ENCODE measurements at places on chromosomes 5 and 9.

DNA sequence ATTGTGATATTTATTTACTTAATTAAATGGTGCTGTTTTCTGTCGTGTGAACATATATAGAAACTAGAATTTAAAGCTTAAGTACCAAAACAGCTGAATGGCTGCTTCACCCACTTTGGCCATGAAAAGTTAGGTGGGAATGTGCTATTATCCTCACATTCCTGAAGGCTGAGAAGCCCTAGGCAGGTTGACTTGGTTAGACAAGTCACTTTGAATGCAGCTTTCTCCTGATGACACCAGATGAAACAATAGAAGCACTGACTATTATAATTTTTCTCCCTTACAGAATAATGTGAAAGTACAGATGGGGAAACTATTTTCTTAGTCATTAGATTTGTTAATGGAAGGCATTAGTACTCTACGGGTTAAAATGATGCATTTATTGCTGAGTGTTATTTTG is 65.1 kb upstream of the C5orf46 start:
- DNase-seq: no peak

GRCh38 chr5:158731014-158731413 is 368.7 kb downstream of the EBF1 start:
- no peak for DNase-seq

DNA sequence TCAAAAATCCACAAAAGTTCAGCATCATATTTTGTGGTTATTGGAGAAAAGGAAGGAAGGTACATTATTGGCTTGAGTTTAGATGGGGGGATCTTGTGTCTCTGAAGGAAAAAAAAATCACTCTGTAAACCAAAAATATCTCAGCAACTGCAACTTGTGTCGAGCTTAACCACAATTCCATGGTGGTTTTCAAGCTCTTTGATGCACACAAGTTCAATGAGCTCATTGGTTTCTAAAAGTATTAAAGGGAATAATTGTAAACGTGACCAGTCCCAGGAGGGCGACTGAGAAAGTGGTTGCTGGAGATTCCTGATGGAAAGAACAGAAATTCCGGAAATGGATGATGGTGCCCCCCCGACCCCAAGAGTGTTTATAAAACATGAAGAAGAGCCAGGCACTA is 173.8 kb downstream of the PSAT1 start:
- DNase-seq: no peak

DNA sequence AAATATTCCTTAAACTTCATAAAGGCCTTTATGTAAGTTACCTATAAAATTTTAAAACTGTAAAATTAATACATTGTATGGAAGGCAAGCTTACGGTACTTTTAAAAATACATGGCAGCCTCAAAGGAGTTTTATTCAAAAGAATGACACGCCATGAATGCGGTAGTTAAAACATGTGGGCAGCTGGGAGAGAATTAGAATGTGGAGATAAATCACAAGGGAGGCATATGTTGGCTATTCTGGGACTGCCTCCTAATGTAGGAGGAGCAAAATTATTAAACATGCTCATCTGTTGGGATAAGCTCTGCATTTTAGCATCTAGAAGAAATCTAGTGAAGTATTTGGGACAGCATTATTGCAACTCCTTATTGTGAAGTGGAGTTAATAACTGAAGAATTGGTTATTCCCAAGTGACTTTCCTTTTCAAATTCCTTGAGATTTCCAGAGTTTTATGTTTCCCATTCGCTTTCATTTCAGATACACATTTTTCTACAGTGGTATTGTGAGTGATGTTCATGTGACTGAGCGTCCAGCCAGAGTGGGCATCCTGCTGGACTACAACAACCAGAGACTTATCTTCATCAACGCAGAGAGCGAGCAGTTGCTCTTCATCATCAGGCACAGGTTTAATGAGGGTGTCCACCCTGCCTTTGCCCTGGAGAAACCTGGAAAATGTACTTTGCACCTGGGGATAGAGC is 109.4 kb downstream of the CMYA5 start:
- no peak for DNase-seq

DNA sequence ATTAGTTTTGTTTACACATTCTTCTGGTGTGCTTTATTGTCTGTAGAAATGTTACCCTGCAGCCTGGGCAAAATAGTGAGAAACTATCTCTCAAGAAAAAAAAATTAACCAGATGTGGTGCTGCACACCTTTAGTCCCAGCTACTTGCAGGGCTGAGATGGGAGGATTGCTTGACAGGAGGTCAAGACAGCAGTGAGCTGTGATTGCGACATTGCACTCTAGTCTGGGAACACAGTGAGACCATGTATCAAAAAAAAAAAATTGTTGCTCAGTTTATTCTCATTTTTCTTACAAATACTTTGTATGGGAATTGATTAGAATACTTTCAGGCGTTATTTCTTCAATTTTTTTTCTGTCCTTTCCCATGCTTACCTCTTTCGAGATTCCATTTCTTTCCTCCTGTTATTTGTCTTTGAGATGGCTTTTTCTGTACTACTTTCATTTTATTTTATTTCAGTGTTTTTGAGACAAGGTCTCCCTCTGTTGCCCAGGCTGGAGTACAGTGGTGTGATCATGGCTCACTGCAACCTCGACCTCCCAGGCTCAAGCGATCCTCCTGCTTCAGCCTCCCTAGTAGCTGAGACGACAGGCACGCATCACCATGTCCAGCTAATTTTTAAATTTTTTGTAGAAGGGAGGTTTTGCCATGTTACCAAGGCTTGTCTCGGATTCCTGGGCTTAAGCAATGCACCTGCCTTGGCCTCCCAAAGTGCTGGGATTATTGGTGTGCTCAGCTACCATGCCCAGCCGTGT is 24.9 kb downstream of the TENT2 start:
- DNase-seq: no peak

DNA sequence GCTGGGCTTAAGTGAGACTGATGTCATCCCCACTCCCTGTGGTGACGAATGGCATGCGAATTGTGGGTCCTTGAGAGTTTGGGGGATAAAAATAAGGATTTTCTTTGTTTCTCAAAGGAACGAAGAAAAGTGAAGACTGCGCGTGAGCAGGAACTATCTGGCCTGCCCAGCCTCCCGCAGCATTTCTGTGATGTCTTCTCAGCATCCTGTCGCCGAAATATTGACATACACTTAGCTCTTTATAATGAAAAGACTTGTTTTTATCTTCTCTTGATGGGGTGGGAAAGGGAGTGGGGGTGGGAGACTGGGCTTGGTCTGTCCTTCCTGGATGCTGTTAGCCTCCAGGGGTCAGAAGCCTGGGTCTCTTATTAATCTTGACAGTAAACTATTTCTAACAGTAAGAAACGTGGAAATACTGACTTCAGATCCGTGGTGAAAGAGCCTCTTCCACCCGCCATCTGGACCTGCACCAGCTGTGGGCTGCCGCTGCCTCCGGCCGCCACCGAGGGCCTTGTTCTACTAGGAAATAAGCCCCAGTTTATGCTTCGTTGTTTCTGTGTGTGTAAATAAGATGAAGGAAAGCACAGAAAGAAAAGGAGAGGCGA is 239.6 kb downstream of the FANCC start:
- no peak for DNase-seq

- DNase-seq: no peak
Observed at GRCh38 chr9:128886211-128886891, 4.4 kb downstream of the LRRC8A start.

- no peak for DNase-seq
Observed at GRCh38 chr5:169904059-169904458, 76.2 kb downstream of the INSYN2B start.

DNA sequence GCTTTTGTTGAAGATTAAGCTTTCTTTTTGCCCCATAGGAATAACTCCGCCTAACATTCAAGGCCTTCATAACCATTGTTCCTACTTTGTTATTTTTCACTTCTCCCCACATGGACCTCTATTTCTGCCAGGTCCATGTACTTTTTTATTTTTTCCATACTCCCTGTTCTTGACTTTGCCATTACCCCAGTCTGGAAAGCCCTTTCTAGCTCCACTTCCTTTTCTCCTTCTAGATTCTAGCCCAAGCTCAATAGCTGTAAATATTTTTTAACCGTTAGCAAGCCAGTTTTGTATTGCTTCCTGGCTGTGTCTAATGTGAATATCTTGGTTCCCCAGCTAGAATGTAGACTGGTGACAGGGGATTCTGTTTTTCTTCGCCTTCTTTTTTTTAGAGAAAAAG is 26.1 kb downstream of the NCBP1 start:
- DNase-seq: no peak

DNA sequence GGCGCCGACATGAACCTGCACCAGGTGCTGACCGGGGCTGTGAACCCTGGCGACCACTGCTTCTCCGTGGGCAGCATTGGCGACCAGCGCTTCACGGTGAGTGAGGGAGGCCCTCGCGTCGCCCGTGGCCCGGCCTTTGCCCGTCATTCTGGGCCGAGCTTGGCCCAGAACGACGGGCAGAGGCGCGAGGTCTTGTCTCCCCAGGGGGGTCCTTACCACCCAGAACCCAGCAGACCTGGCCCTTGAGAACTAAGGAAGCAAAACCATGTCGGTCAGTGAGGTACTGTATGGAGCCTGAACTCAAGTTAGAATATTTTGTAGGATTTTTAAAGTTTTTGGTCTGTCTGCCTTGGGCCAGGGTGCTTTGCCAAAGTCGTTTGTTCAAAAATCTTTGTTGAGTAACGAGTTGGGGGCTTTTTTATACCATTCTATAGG is 691 bp downstream of the DMXL1 start:
- no peak for DNase-seq

GRCh38 chr5:141680751-141681201 is 1.3 kb downstream of the ARAP3 start:
- DNase-seq: no peak

DNA sequence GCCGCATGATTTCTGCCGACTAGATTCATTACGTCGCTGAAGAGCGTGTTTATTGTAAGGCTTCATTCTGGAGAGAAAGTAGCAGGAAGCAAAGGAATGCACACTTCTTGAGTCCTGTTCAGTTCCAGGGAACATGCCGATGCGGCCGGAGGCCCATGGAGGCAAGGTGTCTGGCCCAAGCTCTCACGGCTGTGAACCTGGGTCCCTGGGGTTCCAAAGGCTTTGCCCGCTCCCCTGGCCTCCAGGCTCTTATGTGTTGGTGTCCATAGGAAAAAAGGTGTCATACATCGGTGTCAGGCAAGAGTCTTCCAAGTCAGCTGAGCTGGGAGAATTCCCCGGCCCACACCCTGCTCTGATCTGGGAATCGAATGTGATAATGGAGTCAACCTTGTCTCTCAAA is 64.7 kb downstream of the WWC1 start:
- DNase-seq: no peak

DNA sequence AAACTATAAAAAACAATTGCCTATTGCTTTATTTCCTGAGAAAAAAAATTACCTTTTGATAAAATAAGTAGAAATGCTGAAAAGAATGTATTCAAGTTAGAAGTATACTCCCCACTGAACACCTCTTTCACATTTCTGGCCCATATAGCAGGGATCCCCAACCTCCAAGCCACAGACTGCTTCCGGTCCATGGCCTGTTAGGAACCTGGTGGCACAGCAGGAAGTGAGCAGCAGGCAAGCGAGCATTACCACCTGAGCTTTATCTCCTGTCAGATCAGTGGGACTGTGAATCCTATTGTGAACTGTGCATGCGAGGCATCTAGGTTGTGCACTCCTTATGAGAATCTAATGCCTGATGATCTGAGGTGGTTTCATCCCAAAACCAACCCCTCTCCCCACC is 563.9 kb downstream of the RAB3C start:
- no peak for DNase-seq

DNA sequence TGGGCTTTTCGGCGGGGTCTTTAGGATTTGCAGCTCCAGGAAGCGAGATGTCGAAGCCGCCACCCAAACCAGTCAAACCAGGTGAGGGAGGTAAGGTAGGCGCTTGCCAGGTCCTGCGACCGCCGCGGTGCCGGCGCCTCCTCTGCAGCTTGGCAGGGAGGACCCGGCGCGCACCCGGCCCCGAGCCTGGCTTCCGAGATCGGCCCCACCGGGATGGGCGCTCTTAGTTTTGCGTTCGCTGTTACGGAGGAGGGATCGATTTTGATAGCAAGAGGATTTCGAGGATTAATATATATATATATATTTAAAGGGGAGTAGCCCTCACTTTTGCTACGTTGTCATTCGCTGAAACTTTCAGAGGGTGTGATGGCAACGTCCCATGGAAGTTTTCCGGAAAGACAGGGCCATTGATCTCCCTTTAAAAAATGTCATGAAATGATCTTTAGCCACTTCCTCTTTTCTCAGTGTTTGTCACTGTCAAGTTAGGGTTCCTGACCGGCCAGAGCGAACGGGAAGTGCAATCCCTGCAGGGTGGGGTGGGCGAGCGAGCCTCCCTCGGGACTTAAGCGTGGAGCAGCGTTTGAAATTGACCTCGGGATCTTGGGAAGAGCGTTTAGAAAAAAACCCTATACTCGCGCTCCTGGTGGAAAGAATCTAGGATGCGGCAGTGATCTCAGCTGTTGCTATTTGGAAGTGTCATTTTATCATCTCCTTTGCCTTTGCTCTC is 495 bp downstream of the OSTF1 start:
- DNase-seq: no peak

- no peak for DNase-seq
Observed at GRCh38 chr9:72954431-72955125, 1.7 kb upstream of the ALDH1A1 start.

- DNase-seq: no peak
Observed at GRCh38 chr5:53392073-53392472, 88.4 kb upstream of the FST start.

GRCh38 chr5:170473642-170474041 is 30.2 kb upstream of the KCNIP1 start:
- no peak for DNase-seq

DNA sequence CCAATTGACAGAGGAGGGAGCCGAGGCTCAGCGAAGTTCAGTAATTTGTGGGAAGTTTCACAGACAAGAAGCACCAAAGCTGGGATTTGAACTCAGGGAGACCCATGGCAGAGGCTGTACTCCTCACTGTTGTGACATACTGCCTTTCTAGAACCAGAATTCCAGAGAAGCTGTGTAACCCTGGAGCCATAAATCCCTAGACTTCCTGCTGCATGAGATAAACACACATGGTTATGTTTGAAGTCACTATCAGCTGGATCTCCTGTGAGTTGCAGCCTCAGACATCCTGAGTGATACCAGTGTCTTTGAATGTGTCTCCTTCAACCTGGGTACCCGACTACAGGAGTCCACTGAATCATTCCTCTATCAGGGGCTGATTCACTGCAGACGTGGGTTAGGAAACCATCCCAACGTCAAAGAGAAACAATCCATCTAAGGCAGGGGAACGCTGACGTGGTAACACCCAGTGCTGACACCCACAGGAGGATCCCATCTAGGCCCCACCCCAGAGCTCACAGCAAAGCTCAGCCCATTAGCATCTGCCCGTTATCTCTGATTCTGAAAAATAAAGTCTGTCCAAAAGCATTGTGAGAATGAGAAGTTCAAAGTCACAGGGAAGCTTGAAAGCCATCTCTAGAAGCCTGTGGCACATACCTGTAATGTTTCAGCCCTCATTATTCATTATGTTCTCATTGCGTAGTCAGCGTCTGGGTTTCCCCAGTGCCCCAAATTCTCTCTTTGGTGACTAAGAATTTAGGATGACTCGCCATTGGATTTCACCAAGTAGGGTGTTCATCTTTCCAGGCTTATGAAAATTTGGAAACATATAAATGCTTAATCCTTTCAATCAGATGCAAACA is 36.3 kb upstream of the BASP1 start:
- DNase-seq: no peak

DNA sequence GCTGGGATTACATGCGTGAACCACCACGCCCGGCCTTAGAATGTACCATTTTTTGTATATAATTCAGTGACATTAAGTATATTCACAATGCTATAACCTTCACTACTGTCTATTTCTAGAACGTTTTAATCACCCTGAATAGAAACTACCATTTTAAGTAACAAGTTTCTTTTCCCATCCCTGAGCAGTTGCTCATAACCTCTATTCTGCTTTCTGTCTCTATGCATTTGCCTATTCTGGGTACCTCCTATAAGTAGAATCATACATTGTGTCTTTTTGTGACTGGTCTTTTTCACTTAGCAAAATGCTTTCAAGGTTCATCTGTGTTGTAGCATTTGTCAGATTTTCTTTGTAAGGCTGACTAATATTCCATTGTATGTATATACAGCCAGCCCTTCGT is 39.9 kb downstream of the DDX46 start:
- no peak for DNase-seq
